ENCODE measurements at places on chromosomes 16 and 17. TPM values are rescaled to one million over a fixed set of nuclear protein-coding genes. Genes with fewer than 3 reads are reported as not detected.

GRCh38 chr16:30619638-30620037, 9.4 kb upstream of the ZNF689 start:
- no peaks in the 10 kb centered on the region for H3K36me3 ChIP-seq
- no peak overlapping the region for H3K4me3 ChIP-seq
- no peaks in the 10 kb centered on the region for H3K27me3 ChIP-seq
- H3K4me1 ChIP-seq, result no peaks in the 10 kb centered on the region

- no peaks in the 10 kb centered on the region for H3K27me3 ChIP-seq
- no peak overlapping the region for H3K27ac ChIP-seq
- H3K4me3 ChIP-seq, result no peak overlapping the region
- no peaks in the 10 kb centered on the region for H3K4me1 ChIP-seq
Observed at GRCh38 chr16:61798741-61799140, 237.5 kb downstream of the CDH8 start.

The OTOP3 gene
- not detected for total RNA-seq

The NATD1 gene
- 8.9 TPM for total RNA-seq

- H3K27me3 ChIP-seq, result no peaks in the 10 kb centered on the region
- H3K36me3 ChIP-seq, result no peaks in the 10 kb centered on the region
- no peaks in the 10 kb centered on the region for H3K4me1 ChIP-seq
- no peak for DNase-seq
- no peak overlapping the region for H3K4me3 ChIP-seq
Observed at GRCh38 chr16:30820952-30821421, 34.0 kb upstream of the ZNF629 start.
